CD4-positive, alpha-beta T cell treated with Interleukin-1 beta for 1 hour (primary cell): ENCODE measurements at places on chromosomes 11 and 22.

- no peak for DNase-seq
These were observed 15.5 kb upstream of the MMP1 start for GRCh38 chr11:102813484-102813883.

DNA sequence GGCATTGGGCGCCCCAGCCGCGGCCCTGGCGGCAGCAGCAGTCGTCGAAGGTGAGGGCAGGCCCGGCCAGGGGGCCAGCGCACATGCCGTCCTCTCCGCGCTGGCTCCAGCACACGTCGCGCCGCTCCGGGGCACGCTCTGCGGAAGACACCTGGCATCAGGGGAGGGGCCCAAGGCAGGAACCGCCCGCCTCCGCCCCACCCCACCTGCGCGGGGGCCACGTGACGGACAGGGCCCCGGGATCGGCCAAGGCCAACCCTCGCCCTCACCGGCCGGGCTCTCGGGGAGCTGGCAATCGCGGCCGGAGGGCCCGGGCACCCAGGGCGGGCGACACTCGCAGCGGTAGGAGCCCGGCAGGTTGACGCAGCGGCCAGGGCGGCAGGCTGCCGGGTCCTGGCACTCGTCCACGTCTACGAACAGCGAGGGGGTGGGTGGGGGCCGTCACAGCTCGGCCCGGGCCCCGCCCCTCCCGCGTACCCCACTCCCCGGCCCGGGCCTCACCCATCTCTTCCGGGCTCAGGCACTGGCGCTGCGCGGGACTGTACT, 14.9 kb downstream of the SCYL1 start:
- no peak for DNase-seq

DNA sequence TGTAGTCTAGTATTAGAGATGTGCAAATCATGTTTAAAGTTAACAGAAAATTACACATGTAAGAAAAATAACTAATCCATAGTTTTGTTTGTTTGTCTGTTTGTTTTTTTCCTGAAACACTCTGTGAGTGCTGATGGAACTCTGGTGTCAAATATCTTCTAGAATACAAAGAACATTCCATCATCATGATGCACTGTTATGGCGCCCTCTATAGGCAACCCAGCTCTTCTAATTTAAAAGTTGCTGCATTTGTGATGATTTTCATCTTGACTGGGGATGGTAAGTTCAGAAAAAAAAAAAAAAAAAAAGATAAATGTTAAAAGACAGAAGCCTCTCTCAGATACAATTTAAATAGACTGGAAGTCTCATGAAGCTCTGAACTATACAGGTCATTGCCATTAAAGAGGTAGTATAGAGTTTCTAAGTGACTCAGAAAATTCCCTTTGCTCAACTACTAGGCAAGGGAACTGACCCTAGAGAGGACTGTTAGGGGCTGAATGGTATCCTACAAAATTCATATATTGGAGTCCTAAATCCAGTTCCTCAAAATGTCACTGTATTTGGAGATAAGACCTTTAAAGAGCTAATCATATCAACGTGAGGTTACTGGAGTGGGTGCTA, 597.2 kb upstream of the ANO3 start:
- no peak for DNase-seq

- peak; percentile 61 for DNase-seq
These were observed 599 bp downstream of the NPTXR start for GRCh38 chr22:38843201-38843656.

DNA sequence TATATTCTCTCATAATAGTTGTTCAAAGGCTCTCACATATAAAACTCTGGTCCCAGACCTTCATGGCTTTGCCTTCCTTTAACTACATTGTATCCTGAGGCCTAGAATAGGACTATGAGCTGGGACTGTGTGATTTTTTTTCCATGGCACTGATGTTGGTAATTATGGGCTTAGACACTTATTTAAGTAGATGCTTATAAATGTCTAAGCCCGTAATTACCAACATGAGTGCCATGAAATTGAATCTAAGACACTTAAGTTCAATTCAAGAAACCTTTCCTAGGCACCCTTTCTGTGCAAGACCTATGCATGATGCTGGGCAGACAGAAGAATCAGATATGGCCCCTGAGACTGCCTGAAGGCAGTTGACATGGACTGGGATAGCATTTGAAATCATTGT, 63.0 kb downstream of the P4HA3 start:
- DNase-seq = no peak
